T-helper 1 cell (primary cell): ENCODE measurements at places on chromosomes 3 and 15.

GRCh38 chr15:48989170-48989569 lies 25.5 kb upstream of the SHC4 start:
- no peak for DNase-seq

GRCh38 chr15:71048913-71049675 lies 66.2 kb upstream of the THSD4 start:
- DNase-seq, result no peak

- no peak for DNase-seq
These were observed 40.2 kb downstream of the ARPP21 start for GRCh38 chr3:35679409-35680080.

DNA sequence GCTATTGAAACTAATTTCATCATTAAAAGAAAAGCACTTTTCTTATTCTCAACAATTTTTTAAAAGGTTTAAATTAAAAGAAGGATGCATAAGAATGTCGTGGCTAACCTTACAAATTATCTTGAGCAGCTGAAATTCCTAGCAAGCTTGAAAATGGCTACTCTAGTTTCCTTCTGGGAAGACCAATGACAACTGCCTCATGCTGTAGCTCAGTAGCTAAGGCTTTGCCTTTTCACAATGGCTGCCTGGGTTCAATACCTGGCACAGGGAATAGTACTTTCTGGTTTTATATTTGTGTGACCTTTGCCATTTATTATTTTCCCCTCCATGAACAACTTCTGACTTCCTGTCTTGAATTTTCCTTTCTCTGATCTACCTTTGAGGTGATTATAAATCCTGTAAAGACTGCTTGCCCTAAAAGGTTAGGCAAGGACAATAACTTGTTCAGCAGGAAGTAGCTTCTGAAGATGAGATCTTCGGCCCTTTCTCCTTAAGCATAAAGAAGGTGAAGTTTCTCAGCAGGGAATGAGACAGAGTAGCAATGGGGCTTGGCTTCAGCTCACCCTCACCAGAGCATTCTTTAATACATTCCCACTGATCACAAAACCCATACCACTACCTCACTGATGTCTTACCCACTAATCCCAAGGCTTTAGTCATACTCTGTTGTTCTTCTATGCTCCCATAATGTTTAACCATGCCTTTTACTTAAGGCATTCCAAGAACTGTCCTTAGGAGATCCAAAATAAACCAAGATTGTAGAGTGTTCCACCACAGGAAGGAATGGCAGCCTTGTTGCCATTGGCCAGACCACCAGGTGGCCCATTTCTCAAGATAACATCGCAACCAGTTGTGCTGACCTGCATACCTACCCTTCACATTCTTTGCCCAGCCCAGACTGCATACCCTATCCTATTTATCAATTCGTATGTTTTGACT lies 276.8 kb downstream of the ULK4 start:
- no peak for DNase-seq

DNA sequence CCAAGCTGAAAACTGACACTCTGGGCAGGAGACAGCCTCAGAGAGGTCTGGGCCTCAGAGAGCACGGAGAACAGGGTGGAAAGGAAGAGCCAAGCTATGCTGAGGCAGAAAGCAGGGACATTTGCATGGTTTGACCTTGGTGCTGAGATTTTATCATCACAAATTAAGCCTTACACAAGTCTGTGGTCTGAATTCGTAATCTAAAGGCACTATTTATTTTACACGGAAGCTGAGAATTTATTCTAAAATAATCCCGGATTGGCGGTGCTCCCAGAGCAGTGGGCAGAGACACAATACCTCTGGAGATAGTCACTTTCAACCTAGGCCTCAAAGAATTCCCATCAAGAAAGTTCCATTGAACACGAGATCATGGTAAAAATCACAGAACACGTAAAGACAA lies 47.5 kb downstream of the CFAP92 start:
- DNase-seq, result no peak

- no peak for DNase-seq
These were observed 29.5 kb downstream of the CLEC3B start for GRCh38 chr3:45055411-45056143.

- no peak for DNase-seq
These were observed 96.3 kb upstream of the HERC1 start for GRCh38 chr15:63930034-63930433.

DNA sequence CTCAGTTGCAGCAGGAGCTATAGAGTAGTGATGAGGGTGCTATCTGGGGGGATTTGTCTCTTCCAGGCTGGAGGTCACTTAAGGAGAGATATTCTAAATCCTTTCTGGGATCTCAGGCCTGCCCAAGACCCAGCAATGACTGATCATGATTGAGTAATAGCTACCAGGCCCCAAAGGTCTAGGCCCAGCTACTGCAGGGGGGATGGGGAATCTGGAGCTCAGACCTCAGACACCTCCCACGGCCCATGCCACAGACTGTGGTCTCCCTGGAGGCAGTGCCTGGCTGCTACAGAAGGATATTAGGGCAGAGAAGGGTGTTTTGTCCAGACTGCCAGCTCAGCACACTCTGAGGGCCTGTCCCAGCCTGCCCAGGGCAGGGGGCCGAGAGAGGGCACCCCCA lies 6.9 kb downstream of the SLC38A3 start:
- no peak for DNase-seq

- no peak for DNase-seq
These were observed 311.9 kb downstream of the PLOD2 start for GRCh38 chr3:145849115-145849514.

DNA sequence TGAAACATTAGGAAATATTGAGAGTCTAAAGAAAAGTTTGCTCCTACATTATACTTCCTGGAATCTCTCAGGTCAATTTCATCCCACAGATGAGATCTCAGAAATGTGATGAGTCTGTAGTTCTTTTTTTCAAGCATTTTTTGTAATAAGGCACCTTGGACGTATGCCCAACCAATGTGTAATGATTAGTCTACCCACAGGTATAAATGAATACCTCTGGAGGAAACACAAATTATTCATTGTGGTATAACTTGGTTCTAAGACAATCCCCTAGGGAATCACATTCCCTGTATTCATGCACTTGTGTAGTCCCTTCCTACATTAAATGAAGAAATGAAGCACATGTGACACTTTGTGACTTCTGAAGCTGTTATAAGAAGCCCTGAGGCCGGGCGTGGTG lies 596.2 kb upstream of the UBE2E2 start:
- DNase-seq, result no peak

GRCh38 chr3:193935916-193936315 lies 200.0 kb upstream of the HES1 start:
- no peak for DNase-seq
